ENCODE measurements at places on chromosomes 11 and 22.

GRCh38 chr11:81839976-81840375 is 893.7 kb downstream of the FAM181B start:
- no peak for DNase-seq

GRCh38 chr22:19361501-19362103 is 69.9 kb downstream of the HIRA start:
- DNase-seq: no peak

DNA sequence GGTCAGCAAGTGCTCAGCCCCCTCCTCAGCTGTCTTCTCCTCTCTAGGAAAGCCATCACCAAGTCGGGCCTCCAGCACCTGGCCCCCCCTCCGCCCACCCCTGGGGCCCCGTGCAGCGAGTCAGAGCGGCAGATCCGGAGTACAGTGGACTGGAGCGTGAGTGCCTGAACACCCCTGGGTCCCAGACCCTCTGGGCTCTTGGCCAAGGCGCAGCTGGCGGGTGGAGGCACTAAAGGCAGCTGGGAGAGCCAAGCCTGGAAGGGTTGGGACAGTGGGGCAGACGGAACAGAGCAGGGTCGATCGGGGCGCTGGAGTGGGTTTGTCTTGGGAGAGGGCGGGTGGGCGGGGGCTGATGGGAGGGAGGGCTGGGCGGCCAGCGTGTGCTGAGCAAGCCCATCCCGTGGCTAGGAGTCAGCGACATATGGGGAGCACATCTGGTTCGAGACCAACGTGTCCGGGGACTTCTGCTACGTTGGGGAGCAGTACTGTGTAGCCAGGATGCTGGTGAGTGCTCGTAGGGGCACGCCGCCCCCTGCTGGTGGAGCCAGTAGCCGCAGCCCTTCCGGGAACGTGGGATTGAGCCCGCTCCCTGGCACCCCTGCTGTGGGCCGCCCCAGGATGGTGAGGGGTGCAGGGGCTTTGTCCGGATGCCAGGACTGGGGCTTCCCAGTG is 14.1 kb upstream of the MDK start:
- DNase-seq: peak; percentile 58

- no peak for DNase-seq
Measured at GRCh38 chr11:64048042-64048854, 12.5 kb downstream of the FLRT1 start.

DNA sequence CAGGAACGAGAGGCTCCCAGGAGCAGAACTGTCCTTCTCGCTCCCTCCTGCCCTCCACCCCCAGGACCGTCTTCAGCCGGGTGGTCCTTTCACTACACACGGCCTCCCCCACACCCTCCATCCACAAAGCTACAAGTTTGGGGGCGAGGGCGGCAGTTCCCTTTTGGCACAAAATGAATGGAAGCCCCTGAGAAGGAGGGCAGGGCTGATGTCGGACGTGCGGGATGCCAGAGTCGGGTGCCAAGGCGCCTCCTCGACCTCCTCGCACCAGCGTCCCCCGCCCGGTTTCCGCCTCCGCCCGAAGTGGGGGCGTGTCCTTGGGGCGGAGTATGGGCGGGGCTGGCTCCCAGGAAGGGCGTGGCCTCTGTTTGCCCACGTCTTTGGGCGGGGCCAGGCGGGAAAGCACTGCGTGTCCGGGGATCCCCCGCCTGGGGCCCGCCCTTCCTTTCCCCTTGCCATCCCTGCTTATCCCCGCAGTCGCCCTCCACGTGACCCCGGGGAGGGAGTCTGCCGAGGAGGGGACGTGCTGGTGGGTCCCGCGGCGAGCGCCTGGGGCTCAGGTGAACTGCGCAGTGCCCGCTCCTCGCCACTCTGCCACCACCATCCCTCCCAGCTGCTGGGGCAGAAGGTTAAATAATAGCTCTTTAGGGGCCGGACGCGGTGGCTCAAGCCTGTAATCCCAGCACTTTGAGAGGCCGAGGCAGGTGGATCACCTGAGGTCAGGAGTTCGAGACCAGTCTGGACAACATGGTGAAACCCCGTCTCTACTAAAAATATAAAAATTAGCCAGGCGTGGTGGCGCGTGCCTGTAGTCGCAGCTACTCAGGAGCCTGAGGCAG is 937 bp upstream of the EFEMP2 start:
- DNase-seq: peak; percentile 95

GRCh38 chr11:66841861-66842260 is 1.4 kb upstream of the RCE1 start:
- DNase-seq: no peak

DNA sequence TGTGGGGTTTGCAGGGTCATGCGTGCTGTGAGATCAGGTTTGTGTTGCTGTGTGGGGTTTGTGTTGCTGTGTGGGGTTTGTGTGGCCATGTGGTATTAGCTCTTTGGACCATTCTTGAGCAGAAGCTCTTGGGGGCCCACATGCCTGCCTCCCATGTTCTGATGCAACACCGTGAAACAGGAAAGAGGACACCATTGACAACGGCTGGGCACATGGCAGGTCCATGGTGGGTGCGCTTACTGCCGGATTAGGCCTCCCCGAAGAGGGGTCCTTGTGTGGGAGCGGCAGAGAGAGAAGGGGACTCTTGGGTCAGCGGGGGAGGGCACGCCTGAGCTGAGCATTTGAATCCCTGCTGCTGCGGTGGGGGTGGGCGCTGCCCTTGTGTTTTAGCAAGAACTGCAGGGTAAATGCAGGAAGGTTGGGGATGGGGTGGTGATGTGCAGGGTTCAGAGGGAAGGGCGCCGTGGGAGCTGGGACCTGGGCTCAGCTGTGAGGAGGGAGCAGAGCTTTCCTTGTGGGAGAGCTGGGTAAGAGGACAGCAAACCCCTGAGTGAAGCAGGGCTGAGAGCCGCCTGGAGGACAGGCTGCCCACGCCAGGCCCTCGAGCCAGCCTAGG is 361.5 kb downstream of the TBC1D22A start:
- DNase-seq: no peak

DNA sequence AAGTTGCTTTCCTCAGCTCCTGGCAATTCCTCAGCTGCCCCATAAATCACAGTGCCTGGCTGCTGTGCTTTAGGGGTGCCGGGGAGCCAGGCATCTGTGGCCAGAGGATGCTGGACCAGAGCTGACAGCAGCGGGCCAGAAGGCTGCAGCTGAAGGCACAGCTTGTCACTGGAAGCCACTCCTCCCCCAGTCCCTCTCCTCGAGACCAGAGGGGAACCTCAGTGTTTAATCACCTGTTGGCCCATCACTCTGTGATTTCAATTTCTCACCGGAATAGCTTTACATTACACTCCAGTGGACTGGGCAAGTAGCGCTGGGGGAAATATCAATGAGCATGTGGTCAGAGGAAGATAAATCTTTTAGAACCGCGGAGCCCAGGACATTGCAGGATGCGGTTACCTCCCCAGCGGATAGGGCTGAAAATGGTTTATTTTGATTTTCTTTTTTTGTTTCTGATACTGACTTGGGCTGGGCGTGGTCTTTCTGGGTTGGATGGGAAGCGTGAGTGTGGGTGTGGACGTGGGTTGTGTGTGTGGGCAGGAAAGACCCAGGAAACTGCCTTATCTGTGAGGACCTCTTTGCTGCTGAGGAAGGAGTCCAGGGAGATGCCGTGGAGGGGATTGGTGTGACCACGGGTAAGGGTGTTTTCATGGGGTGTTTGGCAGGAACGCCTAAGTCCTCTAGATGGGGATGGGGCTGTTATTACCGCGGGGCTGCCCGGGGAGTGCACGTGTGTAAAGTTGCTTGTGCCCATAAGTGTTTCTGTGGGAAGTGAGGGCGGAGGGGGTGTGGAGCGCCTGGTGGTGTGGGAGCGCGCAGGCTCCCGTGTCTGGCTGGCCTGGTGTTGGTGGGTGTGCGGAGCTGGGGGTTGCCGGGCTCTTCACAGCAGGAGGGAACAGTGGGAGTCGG is 4.0 kb downstream of the DAGLA start:
- DNase-seq: no peak

GRCh38 chr11:103279821-103280220 is 170.6 kb downstream of the DYNC2H1 start:
- DNase-seq: no peak

GRCh38 chr11:95282291-95282751 is 51.3 kb upstream of the SESN3 start:
- peak; percentile 88 for DNase-seq

All from mesenchymal stem cell (in vitro differentiated cells and primary cell).